A549 treated with Hydrocortisone at 1 μM for 4 hours (cell line): ENCODE measurements at places on chromosomes 13 and 19. TPM values are rescaled to one million over a fixed set of nuclear protein-coding genes. Genes with fewer than 3 reads are reported as not detected.

The SRRM5 gene
- 0.71 to 0.94 TPM (median 0.84 TPM) in 5 replicates for total RNA-seq

The LILRB1 gene
- 0.02 TPM in 1 of 5 replicates, not detected in the others for total RNA-seq

The ZNF471 gene
- total RNA-seq = 0.02 to 0.13 TPM (median 0.03 TPM) in 5 replicates

The CEACAM8 gene
- total RNA-seq = not detected in 5 replicates

The C3 gene
- total RNA-seq = 42.5 to 51.0 TPM (median 48.8 TPM) in 5 replicates

The SPACA4 gene
- total RNA-seq = not detected in 5 replicates

The ILF3 gene
- 152 to 179 TPM (median 162 TPM) in 5 replicates for total RNA-seq

The CYP4F2 gene
- 0.06 to 0.17 TPM (median 0.17 TPM) in 4 of 5 replicates, not detected in the other for total RNA-seq

The SIGLEC12 gene
- not detected in 5 replicates for total RNA-seq

The CCDC169 gene
- total RNA-seq = 0.16 to 0.67 TPM (median 0.22 TPM) in 5 replicates

The ZNF418 gene
- 1.0 to 1.6 TPM (median 1.4 TPM) in 5 replicates for total RNA-seq
